Glomerular endothelial cell (primary cell): ENCODE measurements at places on chromosomes 6 and 20. TPM values are rescaled to one million over a fixed set of nuclear protein-coding genes. Genes with fewer than 3 reads are reported as not detected.

The MYCT1 gene
- total RNA-seq = 112 and 156 TPM in 2 replicates

The SEMG1 gene
- total RNA-seq = not detected in 2 replicates

The ISM1 gene
- 0.29 and 1.3 TPM in 2 replicates for total RNA-seq

The ACSS1 gene
- total RNA-seq = 10.9 and 21.1 TPM in 2 replicates

The FIG4 gene
- 12.8 and 18.9 TPM in 2 replicates for total RNA-seq

The C4A gene
- total RNA-seq = 1.3 and 1.8 TPM in 2 replicates

The CALHM6 gene
- 0.68 and 1.1 TPM in 2 replicates for total RNA-seq

The ELOVL4 gene
- total RNA-seq = 2.6 and 3.6 TPM in 2 replicates

The PRICKLE4 gene
- total RNA-seq = 5.4 and 6.4 TPM in 2 replicates

The BMP2 gene
- total RNA-seq = 17.7 and 26.9 TPM in 2 replicates

The FAM217B gene
- total RNA-seq = 4.6 and 8.4 TPM in 2 replicates

The MYO6 gene
- total RNA-seq = 46.6 and 55.8 TPM in 2 replicates

The E2F1 gene
- total RNA-seq = 3.2 and 9.9 TPM in 2 replicates

The SNX3 gene
- 216 and 235 TPM in 2 replicates for total RNA-seq

The TMEM14C gene
- total RNA-seq = 107 and 206 TPM in 2 replicates

The CYP39A1 gene
- 1.9 TPM in 1 of 2 replicates, not detected in the other for total RNA-seq

The DNAH8 gene
- total RNA-seq = 0.06 TPM in 1 of 2 replicates, not detected in the other

The PBOV1 gene
- total RNA-seq = not detected in 2 replicates

The CCN5 gene
- not detected in 2 replicates for total RNA-seq

The RNF144B gene
- 30.3 and 33.4 TPM in 2 replicates for total RNA-seq

The ANGPT4 gene
- not detected in 2 replicates for total RNA-seq

The ZBTB2 gene
- total RNA-seq = 6.8 and 6.9 TPM in 2 replicates

The LHFPL5 gene
- total RNA-seq = not detected in 2 replicates

The HMGCLL1 gene
- total RNA-seq = not detected in 2 replicates

The HLA-DQA2 gene
- total RNA-seq = not detected in 2 replicates

The PPIL4 gene
- 21.6 and 27.6 TPM in 2 replicates for total RNA-seq

The HSD17B8 gene
- 4.0 and 8.0 TPM in 2 replicates for total RNA-seq

The C6orf52 gene
- 1.9 and 3.4 TPM in 2 replicates for total RNA-seq

The CARMIL1 gene
- total RNA-seq = 6.4 and 7.8 TPM in 2 replicates

The MLIP gene
- total RNA-seq = 0.58 and 2.9 TPM in 2 replicates

The PTGIS gene
- total RNA-seq = 0.53 and 2.5 TPM in 2 replicates

The TNFRSF6B gene
- 96.8 and 186 TPM in 2 replicates for total RNA-seq

The CD24 gene
- 6.4 and 38.0 TPM in 2 replicates for total RNA-seq
